ENCODE measurements at places on chromosomes 5 and 9.

DNA sequence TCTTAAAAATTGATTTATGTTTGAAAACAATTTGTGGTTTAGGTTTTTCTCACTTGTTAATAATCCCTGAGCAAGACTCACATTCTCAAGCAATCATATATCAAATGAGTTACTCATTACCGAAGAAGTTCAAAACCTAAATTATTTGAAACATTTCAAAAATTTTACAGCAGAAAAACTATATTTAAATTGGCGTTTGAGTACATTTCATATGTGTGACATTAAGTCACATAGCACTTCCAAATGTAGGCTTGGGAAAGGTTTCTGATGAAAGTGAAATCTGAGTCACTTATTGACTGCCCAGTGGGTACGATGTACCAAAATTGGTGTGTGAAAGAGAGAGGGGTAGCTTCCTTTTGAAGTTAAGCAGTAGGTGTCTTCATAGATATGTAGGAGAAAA is 411.4 kb upstream of the SGCD start:
- DNase-seq, result no peak

DNA sequence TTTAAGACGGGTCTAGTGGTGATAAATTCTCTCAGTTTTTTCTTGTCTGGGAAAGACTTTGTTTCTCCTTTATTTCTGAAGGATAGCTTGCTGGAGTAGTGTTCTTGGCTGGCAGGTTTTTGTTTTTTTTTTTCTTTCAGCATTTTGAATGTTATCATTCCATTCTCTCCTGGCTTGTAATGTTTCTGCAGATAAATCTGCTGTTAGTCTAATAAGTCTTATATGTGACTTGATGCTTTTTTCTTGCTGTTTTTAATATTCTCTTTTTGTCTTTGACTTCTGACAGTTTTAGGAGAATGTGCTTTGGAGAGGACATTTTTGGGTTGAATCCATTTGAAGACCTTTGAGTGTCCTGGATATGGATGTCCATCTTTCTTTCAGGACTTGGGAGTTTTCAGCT is 16.0 kb downstream of the HSD17B4 start:
- no peak for DNase-seq

- no peak for DNase-seq
Observed at GRCh38 chr5:36496471-36496870, 109.9 kb upstream of the SLC1A3 start.

- no peak for DNase-seq
Observed at GRCh38 chr9:114619191-114619761, 8.2 kb downstream of the TMEM268 start.

DNA sequence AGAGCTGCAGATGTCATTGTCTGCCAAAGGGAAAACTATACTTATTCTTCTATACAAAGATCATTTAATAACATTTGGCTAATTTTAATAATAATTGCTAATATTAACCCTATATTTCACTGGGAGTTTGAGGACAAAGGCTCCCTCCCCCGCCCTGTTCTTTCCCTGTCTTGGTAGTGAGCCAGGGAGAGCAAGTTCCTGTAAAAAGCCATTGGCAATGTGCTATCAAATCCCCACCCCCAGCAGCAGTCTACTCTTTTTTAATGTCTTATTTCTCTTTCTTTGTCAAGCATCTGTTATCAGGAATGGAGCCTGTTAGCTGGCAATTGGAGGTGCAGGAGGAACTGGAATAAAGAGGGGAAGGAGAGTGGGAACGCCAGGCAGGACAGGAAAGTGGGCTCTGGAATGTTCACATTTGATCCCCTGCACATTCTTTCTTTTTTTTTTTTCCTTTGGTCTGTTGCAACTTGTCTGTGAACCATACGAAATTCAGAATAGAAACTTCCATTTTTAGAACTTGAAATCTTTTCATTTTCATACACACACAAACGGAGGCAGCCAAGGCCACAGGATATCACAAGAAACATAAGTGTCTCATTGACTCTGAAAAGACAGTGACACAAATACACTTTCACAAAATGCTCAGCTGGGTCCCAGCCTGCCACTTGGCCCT is 664.8 kb upstream of the ZNF608 start:
- DNase-seq, result no peak

GRCh38 chr5:104297076-104297475 is 734.5 kb upstream of the NUDT12 start:
- no peak for DNase-seq

DNA sequence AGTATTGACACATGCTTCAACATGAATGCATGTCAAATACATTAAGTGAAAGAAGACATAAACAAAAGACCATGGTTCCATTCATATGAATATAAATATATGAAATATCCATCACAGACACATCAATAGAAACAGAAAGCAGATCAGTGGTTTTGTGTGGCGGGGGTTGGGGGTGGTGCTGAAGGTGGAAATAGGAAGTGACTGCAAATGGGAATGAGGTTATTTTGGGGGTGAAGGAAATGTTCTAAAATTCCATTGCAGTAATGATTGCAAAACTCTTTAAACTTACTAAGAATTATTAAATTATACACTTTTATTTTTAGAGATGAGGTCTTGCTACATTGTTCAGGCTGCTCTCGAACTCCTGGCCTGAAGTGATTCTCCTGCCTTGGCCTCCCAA is 28.7 kb downstream of the TAF1L start:
- DNase-seq, result no peak

DNA sequence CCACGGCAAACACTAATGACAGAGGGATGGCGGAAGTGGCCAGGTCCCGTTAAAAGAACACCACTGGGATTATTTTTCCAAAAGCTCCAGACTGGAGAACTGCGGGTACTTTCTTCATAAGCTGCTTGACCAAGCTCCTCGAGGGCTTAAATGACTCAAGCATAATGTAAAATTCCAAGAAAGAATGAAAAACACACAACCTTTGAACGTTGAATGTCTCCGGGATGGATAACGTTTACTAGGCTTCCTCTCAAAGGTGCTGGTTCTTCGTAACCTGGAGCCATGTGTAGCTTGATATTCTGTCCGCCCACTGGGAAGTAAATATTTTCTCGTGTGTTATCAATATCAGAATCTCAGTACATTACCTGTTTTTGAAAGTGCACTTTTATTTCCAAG is 67.6 kb downstream of the EPB41L4B start:
- no peak for DNase-seq

GRCh38 chr9:110580850-110581249 is 1.3 kb upstream of the SVEP1 start:
- no peak for DNase-seq

GRCh38 chr5:76836585-76836984 is 13.2 kb upstream of the S100Z start:
- no peak for DNase-seq

DNA sequence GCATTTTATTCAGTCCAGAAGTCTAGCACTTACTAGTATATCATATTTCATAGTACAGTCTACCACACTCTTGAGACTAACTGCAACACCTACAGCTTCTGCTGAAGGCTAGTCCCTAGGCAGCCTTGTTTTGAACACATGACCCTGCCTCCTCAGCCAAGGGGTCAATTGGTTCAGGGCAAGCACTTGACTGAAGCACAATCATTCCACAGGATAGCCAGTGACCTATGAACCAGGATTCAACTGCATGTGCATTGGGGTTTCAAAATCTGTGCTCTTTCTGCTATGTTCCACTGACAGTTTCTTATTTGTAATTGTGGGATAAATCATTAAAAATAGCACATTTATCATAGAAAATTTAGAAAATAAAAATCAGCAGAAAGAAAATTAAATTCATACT is 186.8 kb downstream of the TMEM161B start:
- DNase-seq, result no peak

GRCh38 chr5:14316471-14316870 is 173.3 kb downstream of the TRIO start:
- no peak for DNase-seq

GRCh38 chr5:126280343-126280742 is 142.9 kb upstream of the GRAMD2B start:
- no peak for DNase-seq

GRCh38 chr9:82208741-82209450 is 220.3 kb downstream of the SPATA31D1 start:
- DNase-seq, result no peak

GRCh38 chr9:72210522-72210921 is 61.3 kb downstream of the GDA start:
- DNase-seq, result no peak

GRCh38 chr9:106697390-106697749 is 165.6 kb upstream of the ZNF462 start:
- no peak for DNase-seq

Measured in CD8-positive, alpha-beta memory T cell (primary cell).